Thymus (tissue), 14 donors: ENCODE measurements at places on chromosomes 7 and 10. TPM values are rescaled to one million over a fixed set of nuclear protein-coding genes. Genes with fewer than 3 reads are reported as not detected.

GRCh38 chr7:70093205-70093904 lies 495.1 kb downstream of the AUTS2 start:
- H3K4me3 ChIP-seq = no peak overlapping the region
- no peaks in the 10 kb centered on the region for H3K27me3 ChIP-seq
- no peaks in the 10 kb centered on the region for H3K36me3 ChIP-seq
- DNase-seq = no peak
- H3K4me1 ChIP-seq = no peaks in the 10 kb centered on the region

The CHRM2 gene
- 0.33 TPM for total RNA-seq

DNA sequence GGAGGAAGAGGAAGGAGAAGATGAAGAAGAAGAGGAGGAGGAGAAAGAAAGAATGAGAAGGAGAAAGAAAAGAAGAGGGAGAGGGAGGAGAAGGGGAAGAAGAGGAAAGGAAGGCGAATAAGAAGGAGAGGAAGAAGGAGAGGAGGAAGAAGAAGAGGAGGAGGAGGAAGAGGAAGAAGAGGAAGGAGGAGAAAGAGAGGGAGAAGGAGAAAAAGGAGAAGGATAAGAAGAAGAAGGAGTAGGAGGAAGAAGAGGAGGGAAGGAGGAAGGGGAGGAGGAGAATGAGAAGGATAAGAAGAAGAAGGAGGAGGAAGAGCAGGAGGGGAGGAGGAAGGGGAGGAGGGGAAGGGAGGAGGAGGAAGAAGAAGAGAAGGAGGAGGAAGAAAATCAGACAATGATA lies 149.2 kb upstream of the LYZL2 start:
- no peaks in the 10 kb centered on the region for H3K4me1 ChIP-seq
- no peak overlapping the region for H3K27ac ChIP-seq
- H3K27me3 ChIP-seq = no peaks in the 10 kb centered on the region
- no peak for DNase-seq
- H3K36me3 ChIP-seq = no peaks in the 10 kb centered on the region

The PNLIP gene
- 0.09 TPM for total RNA-seq

The HOXA7 gene
- 0.57 TPM for total RNA-seq

DNA sequence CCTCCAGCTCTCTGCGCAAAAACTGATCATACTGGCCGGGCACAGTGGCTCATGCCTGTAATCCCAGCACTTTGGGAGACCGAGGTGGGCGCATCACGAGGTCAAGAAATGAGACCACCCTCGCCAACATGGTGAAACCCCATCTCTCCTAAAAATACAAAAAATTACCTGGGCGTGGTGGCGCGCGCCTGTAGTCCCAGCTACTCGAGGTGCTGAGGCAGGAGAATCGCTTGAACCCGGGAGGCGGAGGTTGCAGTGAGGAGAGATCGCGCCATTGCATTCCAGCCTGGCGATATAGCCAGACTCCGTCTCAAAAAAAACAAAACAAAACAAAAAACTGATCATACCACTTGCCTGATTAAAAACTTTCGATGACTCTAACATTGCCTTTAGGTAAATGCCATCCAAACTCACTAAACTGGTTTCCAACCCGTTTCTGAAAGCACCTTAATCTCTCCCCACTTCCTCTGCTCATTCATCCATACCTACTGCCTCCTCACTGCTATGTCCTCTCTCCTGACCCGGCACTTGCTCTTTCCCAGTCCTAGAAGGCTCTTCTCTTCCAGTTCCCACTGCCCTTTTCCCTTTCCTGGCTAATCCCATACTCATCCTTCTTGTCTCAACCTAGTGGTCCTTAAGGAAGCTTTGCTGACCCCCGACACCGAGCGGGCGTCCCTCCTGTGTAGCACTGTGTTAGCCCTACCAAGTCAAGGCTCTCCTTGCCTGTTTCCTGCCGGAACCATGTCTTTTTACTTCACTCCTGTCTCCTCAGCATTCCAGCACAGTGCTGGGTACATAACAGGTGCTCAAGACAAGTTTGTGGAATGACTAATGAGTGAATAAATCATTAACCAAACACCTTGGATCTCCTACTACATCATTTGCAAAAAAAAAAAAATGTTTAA lies 686 bp upstream of the MIOS start:
- peaks cover 6% of the 10 kb centered on the region for H3K4me1 ChIP-seq
- no peaks in the 10 kb centered on the region for H3K27me3 ChIP-seq
- H3K36me3 ChIP-seq = peaks cover 4% of the 10 kb centered on the region
- no peak overlapping the region for H3K27ac ChIP-seq
